ENCODE measurements at places on chromosomes 2 and 18.

DNA sequence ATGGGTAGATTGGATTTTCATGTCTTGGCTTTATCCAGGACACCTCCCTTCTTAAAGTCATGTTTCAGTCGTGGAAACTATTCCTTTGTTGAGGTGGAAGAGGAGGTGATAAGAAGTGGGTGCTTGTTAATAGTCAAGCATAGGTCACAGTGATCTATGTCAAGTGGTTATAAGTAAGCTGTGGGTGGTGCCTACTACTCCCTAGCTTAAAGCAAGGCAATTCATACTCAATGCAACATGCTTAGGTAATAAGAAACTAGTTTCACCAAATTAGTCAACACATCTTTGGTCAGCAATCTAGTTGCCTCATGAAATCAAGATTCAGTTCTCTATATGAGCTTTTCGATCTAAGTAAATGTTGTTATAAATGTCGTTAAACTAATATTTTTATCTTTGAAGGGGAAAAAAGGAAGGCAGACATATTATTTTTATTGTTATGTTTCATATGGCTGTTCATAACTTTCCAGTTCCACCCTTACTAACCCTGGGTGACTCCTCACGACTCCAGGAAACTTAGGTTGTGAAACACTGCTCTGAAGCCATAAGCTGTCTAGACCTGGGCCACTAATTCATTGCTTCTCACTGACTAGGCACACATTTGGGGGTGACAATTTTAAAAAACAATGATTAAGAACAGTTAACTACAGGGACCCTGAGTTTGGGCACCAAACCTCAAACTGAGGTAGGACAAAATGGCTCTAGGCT, 5.8 kb upstream of the ABCB11 start:
- DNase-seq: no peak

DNA sequence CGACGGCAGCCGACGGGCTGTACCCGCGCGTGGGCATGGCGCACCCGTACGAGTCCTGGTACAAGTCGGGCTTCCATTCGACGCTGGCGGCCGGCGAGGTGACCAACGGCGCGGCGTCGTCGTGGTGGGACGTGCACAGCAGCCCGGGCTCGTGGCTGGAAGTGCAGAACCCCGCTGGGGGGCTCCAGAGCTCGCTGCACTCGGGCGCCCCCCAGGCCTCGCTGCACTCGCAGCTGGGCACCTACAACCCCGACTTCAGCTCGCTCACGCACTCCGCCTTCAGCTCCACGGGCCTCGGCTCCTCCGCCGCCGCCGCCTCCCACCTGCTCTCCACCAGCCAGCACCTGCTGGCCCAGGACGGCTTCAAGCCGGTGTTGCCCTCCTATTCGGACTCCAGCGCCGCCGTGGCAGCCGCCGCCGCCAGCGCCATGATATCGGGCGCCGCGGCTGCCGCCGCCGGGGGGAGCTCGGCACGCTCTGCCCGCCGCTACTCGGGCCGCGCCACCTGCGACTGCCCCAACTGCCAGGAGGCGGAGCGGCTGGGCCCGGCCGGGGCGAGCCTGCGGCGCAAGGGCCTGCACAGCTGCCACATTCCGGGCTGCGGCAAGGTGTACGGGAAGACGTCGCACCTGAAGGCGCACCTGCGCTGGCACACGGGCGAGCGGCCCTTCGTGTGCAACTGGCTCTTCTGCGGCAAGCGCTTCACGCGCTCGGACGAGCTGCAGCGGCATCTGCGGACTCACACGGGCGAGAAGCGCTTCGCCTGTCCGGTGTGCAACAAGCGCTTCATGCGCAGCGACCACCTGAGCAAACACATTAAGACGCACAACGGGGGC, 2.0 kb downstream of the SP9 start:
- no peak for DNase-seq

GRCh38 chr2:141591787-141592186, 539.0 kb downstream of the LRP1B start:
- DNase-seq: no peak

DNA sequence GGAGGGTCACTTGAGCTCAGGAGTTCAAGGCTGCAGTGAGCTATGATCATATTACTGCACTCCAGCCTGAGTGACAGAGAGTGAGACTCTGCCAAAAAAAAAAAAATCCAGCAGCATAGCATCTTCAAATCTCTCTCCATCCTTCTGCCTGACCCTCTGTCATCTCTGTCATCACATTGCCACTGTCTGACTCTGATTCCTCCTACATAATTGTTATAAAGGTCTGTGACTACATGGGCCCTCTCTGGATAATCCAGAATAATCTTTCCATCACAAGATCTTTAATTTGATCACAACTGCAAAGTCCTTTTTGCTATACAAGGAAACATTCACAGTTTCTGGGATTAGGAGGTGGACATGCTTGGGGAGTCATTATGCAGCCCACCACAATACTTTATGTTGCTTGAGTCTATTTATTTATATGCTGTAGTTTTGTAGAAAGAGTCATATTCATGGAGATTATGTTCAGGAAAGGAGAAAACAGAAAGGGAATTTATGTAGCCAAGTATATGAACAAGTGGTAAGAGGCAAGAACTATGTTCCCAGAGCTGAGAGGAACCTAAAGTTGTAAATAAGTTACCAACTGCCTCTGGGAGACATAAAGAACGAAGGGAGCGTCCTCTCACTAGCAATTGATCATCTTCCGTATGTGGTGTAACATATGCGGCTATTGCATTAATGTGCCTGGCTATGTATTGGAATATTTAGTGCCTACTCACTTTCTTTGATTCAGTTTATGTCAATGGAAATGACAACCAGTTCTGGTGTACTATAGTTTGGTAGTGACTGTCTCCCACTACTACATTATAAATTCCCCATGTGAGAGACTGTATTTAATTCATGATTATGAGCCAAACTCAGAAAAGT, 21.5 kb downstream of the RND3 start:
- no peak for DNase-seq

- DNase-seq: no peak
These were observed 274.8 kb downstream of the AGAP1 start for GRCh38 chr2:235768606-235769005.

DNA sequence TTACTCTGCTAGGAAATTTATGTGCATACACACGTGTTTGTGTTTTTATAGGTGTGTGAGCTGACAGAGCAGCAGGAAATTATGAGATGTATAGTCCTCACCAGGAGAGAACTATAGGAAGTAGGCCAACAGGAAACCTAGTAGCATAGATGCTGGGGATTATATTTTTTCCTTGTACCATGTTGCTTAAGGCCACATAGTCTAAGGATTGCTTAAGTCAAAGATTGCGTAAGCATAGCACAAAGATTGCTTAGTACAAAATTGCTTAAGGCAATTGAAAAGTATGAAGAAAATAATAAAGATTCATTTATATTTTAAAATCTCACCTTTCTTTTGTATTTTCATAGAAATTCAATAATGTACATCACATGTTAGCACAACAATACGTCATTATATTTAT, 18.7 kb upstream of the CCDC102B start:
- DNase-seq: no peak

DNA sequence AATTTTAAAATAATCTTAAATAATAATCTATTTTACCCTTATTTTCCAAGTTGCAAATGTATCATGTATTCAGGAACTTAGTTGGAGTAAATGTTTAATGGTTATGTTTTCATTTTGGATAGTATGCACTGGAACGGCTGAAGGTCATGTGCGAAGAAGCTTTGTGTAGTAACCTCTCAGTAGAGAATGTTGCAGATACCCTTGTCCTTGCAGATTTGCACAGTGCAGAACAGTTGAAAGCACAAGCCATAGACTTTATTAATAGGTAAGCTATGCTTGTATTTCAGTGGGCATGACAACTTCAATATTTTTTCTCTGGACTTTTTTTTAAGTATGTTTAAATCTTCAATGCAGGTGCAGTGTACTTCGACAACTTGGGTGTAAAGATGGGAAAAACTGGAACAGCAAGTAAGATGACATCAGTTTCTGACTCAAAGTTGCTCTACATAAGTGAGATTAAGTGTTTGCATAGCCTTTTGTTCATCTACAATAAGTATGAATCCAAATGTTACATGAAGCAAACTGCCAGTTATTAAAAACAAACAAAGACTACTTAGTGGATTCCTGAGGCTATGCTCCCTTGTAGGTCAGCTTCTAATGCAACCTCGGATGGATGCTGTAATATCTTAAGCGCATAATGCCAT, 63.1 kb downstream of the SPOPL start:
- DNase-seq: no peak

- DNase-seq: no peak
These were observed 642.4 kb upstream of the PKDCC start for GRCh38 chr2:41405441-41405840.

GRCh38 chr2:16119741-16120140, 179.4 kb downstream of the MYCN start:
- no peak for DNase-seq

- DNase-seq: no peak
These were observed 146.0 kb downstream of the SETBP1 start for GRCh38 chr18:44826418-44827259.

- DNase-seq: no peak
These were observed 2.9 kb upstream of the STAT4 start for GRCh38 chr2:191153716-191154115.

DNA sequence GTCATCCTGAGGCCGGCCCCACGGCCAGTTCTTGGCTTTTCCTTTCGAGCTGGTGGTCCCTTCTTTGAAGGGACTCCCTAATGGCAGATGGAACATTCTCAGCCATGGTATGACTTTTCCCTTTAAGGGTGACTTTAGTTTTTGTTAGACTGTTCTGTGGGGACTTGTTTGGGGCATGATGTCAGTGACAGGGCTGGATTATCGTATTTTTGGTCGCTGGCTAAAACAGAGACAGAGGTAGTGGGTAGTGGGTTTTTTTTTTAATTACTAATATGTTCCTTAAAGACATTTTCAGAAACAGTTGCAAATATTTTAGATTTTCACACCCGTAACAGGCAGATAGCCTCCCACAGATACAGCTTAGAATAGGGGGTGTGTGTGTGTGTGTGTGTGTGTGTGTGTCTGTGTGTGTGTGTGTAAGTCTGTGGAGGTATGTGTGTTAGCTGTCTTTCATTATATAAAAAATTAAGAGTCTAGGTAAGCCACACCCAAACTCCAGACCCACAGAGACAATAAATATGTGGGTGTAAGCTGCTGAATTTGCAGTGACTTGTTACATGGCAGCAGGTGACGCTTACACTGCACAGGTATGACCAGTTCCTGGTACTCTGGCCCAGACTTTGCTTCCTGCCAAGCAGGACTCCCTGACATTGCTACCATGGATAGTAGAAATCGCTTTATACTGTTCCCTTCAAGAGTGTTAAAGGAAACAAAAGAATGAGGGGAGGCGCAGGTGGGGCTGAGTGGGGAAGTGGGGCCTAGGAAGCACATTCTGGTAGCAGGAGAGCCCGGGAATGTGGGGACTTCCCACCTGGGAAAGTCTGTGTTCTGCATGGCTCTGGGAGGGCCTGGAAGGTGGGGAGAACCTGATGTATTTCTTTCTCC, 20.9 kb downstream of the NCK2 start:
- DNase-seq: no peak

DNA sequence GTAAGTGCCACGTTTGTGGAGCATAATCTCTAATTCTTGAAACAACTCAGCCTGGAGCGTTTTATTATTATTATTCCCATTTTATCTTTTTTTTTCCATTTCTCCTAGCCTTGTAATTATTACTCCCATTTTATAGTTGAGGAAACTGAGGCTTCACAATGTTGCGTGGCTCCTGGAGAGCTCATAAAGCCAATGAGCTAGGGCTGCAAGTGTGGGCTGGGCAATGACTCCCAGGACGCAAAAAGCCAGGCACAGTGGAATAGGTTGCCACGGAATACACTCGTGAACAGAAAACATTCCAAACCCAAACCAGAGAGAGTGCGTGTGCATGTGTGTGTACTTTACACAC, 13.5 kb upstream of the KLF11 start:
- no peak for DNase-seq

GRCh38 chr2:37648331-37649011, 23.0 kb downstream of the CDC42EP3 start:
- no peak for DNase-seq

DNA sequence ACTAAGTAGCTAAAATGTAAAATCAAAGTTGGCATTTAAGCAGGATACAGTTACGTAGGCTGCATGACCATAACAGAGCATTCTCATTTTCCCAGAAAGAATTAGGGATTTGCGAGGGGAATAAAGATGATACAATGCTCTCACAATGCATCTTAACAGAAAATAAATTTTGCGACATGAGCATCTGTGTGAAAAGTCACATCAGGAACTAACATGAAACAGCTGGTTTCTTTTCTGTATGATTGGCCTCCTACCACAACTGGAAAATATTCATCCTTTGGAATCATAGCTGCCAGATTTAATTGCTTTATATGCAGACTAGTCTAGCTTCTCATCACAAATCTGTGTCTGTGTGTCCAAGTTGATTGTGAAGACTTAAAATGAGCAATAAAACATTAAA, 66.0 kb downstream of the KCTD18 start:
- no peak for DNase-seq

- no peak for DNase-seq
These were observed 350.9 kb downstream of the NUP35 start for GRCh38 chr2:183474912-183475695.

DNA sequence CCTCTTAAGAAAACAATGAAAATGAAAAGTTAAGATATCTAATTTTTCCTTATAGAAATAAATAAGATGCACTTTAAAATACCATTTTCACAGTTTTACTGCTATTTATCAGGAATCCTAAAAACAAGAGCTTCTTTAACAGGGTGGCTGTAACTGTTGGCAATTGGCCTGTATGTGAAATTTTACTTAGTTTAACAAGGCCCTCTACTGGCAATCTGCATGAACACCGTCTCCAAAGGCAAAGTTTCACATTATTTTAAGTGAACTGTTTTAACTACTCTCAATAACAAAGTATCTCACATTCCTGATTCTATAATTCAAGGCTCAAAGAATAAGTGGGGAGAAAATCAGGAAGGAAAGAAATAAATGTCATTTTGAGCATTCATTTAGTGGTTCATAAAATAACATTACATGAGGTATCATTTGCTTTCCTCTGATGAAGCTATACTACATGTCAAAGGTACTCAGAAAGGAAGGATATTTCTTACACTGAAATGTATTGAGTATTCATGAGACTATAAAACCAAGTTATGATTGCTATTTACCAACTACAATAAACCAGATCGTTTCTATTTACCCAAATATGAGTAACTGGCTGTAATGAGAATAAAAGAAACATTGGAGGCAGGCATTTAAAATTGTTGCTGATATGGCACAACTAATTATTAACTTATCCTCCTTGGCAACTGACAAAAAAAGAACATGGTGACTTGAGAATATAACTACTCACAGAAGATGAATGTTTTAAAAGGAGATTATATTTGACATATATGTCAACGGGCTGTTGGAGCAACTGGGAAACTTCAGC, 7.0 kb downstream of the NCKAP5 start:
- DNase-seq: no peak

GRCh38 chr18:3874125-3874524, 424.2 kb downstream of the TGIF1 start:
- DNase-seq: no peak

GRCh38 chr2:61184263-61184662, 22.3 kb downstream of the C2orf74 start:
- no peak for DNase-seq

Data from stimulated activated CD4-positive, alpha-beta T cell treated with anti-CD3 and anti-CD28 coated beads, Interleukin-1b, Interleukin-23, amount 100 ng/mL, for 1 hour (primary cell).